ENCODE measurements at places on chromosomes 7 and 10.

GRCh38 chr7:104931181-104931781 lies 82.7 kb upstream of the KMT2E start:
- DNase-seq = no peak

- DNase-seq = no peak
Measured at GRCh38 chr7:111903016-111903415, 303.2 kb downstream of the DOCK4 start.

GRCh38 chr10:62764011-62764410 lies 40.5 kb upstream of the ADO start:
- no peak for DNase-seq

GRCh38 chr10:102117391-102118159 lies 2.6 kb downstream of the LDB1 start:
- peak; percentile 61 for DNase-seq

GRCh38 chr7:141463986-141464385 lies 87.2 kb upstream of the AGK start:
- DNase-seq = peak; percentile 91

- DNase-seq = no peak
Measured at GRCh38 chr7:45460379-45460778, 113.8 kb upstream of the ADCY1 start.

- no peak for DNase-seq
Measured at GRCh38 chr7:110698576-110698975, 392.4 kb upstream of the LRRN3 start.

- no peak for DNase-seq
Measured at GRCh38 chr10:11893749-11894278, 70.7 kb downstream of the PROSER2 start.

DNA sequence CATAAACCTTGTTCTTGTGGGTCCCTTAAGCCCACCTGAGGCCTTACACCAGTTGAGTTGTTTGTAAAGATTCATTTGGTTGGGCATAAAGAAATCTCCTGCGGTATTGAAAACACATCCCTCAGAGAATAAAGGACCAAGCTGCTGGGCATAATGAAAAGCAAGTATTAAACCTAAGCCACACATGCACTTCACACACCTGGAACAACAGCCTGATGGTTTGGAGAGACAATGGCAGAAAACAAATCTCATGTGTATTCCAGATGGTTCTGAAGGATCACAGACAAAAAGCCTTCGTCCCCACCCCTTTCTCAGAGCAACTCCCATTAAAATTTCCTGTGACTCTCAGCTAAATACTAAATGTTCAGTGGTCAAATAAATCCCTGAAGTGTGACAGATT lies 44.2 kb downstream of the FEZF1 start:
- no peak for DNase-seq

GRCh38 chr10:559767-560047 lies 129.8 kb downstream of the DIP2C start:
- DNase-seq = no peak

- DNase-seq = no peak
Measured at GRCh38 chr10:104450490-104450889, 96.9 kb downstream of the CFAP58 start.

- no peak for DNase-seq
Measured at GRCh38 chr10:18297659-18298058, 157.4 kb downstream of the CACNB2 start.

DNA sequence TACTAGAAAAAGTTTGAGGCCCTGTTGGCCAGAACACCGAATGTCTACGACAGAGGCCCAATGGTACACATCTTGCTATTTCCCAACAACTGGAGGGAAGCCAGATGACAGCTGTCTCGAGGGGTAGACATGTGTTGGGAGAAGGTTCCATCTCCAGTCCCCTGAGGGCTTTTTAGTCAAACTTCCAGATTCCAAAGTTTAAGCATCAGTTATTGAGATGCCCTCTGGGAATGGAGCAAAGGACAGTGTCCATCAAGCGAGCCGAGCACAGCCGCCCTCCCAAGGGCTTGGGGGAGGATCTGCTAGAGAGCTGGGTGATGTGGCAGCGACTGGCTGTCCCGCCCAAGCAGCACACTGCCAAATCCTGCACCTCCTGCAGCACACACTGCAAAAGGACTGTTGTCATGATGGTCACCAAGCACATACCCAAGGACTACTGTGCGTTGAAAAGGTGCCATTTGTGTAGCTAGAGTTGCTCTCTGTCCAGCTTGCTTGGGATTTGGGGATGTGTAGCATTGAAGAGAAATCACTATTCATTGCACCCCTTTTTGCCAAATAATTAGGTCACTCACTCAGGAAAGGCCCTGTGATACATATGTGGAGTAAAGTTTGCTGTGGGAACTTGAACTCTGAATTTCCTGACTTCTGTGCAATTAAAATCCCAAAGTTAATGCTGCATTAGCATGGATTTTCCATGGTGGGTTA lies 164.6 kb downstream of the TRIL start:
- no peak for DNase-seq

- DNase-seq = no peak
Measured at GRCh38 chr7:80303315-80303714, 168.7 kb downstream of the GNAI1 start.

- no peak for DNase-seq
Measured at GRCh38 chr10:89683883-89684282, 17.5 kb upstream of the KIF20B start.

DNA sequence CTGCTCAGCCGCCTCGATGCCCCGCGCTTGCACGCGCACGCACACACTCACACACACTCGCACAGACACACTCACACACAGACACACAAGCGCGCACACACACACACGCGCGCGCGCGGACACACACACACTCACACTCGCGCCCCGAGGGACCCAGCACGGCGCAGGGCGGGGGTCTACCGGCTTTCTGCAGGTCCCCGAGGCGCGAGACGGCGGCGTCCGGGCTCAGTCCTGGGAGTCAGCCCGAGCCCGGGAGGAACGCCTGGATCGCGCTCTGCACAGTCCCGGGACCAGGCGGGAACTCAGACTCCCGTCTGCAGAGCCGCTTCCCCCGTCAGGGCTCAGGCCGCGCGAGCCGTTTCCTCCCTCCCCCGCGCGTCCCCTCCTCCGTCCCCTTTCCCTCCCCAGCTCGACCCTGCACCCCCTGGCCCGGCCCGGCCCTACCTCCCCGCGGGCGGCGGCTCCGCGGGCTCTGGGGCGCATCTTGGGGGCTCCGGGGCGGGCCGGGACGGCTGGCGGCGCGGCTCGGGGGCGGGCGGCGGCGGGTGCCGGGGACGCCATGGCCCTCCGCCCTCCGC lies 464 bp downstream of the DENND2A start:
- DNase-seq = no peak

DNA sequence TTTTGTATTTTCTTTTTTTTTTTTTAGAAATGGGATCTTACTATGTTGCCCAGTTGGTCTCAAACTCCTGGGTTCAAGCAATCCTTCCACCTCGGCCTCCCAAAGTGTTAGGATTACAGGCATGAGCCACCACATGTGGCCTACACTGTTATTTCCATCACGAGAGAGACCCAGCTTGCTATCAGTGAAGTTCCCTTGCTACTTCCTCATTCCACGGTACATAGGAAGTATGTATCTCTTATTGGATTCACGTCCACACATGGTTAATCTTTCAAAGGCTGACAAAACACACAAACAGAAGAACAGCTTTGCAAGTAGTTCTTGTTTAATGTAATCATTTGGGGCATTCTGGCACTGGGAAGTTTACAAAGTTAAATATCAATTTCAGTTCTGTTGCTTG lies 50.9 kb downstream of the DCLRE1A start:
- DNase-seq = no peak

GRCh38 chr7:1586827-1587705 lies 17.2 kb upstream of the PSMG3 start:
- no peak for DNase-seq

DNA sequence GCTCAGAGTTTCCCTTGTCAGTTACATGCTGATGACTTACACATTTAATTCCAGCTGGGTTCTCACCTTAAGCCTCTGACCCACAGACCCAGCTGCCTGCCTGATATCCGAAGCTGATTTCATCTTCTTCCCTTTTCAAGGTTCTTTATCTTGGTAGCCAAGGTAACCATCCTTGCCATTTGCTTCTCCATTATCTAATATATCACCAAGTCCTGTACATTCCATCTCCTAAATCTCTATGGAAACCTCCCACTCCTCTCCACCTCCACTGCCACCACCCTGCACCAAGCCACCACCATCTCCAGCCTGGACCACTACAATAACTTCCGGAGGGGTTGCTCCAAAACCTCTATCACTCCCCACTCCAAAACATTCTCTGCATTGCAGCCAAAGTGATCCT lies 19.9 kb downstream of the SCRN1 start:
- no peak for DNase-seq

DNA sequence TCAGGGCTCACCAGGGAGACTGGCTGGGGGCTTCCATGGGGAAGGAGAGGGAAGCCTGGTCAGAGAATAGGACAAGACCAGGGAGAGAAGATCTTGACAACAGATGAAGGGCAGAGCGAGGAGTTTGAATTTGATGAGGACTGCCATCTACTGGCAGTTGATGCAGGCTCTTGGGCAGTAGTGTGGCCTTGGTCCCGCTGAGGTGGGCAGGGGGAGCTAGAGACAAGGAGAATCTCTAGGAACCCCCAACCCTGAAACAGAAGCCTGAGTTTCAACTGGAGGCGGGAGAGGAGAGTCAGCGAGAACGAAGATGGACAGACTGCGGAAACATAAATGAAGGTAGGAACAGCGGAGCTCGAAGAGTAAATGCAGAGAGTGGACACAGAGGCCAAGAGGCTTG lies 81.0 kb downstream of the PPP1R3C start:
- no peak for DNase-seq

DNA sequence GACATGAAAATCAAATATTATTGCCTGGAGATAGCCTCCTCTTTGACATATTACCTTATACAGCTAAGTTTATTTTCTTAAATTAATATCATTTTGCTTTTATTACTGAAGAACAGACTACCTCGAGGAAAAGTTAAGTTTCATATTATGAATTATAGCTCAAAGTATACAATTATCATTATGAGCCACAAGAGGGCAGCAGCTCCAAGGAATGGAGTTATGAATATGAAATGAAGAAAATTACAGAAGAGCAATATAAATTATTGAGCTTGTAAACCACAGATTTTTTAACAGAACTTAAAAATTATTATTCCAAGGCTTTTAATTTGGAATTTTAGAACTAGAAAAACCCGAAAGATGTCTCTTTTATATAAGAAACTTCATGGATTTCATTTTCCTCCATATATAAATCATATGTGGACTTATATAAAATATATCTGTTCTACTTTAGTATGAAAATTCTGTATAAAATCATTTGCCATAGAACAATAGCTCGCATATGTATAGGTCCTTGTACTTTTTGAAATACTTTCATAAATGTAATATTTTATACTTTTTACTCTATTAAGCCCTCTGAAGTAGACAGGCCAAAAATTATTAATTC lies 40.1 kb downstream of the IQUB start:
- DNase-seq = peak; percentile 53

GRCh38 chr7:7565746-7566650 lies 686 bp upstream of the MIOS start:
- peak; percentile 67 for DNase-seq

All from RCC 7860 (cell line).